NCI-H2081 treated with DMSO at 0.1 percent for 48 hours (cell line): ENCODE measurements at places on chromosomes 2 and 18.

DNA sequence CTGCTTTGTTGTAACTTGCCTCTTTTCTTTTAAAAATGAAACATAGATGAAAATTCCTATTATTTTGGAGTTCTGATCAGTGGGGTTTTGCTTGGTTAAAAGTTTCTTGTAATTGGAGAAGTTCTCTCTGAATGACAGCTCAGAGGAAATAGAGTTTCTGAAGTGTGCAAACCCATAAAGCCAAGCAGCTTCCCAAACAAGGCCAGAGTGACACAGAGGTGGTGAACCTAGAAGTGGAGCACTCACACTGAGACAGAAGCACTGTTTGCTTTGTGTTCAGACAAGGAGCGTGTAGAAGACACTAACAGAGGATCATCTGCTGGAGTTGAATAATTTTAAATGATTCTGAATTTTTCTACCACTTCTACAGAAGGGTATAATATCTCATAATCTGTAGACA lies 49.2 kb downstream of the FBXO48 start:
- DNase-seq, result no peak

DNA sequence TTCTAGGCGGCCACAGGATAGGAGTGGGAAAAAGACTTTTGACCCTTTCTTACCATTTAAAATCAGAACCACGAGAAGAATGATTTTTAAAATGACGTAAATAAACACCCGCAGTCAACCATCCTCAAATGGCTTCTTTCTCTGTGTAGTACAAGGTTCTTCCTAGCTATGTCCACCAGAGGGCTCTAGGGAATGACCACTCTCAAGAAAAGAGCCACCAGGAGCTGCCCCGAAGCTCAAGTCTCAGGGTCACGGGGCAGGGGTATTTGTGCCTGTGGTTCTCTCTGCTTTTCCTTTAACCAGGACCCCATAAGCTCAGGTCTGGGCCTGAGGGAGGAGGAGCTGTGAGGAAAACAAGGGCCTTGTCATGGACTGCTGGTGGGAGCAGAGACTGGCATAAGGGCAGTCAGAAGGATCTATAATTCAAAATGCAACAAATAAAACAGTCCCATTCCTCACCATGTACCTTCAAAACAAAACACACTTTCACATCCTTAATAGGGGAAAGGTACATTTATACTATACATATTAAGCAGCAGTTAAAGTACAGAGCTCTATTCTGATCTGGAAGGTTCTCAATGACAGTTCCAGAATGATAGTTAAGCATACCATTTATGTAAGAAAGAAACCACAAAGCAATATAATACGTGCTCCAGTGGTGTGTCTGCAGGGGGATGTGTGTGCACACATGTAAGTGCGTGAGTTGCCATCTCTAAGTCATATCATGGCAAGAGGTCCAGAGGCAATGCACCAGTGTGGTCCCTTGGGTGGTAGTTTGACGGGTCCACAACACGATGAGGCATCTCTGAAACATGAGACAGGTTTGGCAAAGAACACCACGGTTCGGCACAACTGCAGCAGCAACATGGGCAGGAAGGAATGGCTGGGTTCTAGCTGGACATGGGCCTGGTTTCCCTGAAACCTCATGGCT lies 18.6 kb downstream of the LYPD1 start:
- no peak for DNase-seq

DNA sequence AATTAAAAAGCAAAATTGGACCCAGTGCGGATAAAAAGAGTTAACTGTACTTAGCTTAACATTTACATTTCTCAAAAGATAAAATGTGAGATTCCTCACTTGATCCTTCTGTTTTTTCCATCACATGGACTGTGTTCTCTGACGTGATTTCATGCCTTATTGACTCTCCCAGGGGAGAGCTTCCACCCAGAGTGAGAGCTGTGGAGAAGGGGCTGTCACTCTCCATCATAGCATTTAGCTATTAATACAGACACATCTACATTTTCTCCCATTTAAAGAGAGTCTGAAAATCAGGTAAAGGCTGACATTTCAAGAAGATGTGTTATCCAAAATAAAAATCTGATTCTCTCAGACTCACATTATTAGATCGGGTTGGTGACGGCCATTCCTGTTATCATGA lies 493.8 kb downstream of the FBXO15 start:
- no peak for DNase-seq

GRCh38 chr18:23730857-23731256 lies 41.6 kb downstream of the LAMA3 start:
- no peak for DNase-seq

DNA sequence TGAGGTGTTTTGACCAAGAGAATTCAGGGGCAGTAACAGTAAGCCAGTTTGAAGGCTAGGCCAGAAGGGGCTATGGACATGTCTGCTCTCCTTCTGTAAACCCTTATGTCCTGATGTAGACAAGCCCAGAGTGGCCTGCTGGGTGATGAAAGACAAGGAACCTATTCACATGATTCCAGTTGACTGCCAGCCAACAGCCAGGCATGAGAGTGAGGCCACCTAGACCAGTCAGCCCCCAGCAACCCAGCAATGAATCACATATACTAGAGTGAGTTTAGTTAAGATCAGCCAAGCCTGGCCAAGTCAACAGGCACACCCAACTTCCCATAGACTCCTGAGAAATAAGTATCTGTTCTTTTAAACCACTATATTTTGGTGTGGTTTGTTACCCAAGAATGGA lies 1889.7 kb upstream of the CELF4 start:
- DNase-seq, result no peak
